ENCODE measurements at places on chromosomes 12 and 14.

DNA sequence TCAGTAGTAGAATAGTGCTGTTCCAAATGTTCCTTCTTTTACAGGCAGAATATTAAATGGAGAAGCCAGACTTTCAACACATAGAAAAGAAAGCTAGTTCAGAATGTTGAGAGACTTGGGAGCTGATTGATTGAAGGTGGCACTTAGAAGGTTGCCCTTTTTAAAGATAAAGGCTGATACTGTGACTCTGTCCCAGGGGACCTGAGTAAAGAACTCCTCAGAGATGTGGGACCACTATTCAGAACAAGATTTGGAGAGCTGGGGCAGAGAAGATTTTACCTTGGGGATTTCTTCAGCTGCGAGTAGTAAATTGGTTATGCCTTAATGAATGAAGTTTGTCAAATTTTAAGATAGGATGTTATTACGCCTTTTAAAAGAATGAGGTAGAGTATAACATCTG is 21.4 kb upstream of the BTG1 start:
- DNase-seq, result no peak

DNA sequence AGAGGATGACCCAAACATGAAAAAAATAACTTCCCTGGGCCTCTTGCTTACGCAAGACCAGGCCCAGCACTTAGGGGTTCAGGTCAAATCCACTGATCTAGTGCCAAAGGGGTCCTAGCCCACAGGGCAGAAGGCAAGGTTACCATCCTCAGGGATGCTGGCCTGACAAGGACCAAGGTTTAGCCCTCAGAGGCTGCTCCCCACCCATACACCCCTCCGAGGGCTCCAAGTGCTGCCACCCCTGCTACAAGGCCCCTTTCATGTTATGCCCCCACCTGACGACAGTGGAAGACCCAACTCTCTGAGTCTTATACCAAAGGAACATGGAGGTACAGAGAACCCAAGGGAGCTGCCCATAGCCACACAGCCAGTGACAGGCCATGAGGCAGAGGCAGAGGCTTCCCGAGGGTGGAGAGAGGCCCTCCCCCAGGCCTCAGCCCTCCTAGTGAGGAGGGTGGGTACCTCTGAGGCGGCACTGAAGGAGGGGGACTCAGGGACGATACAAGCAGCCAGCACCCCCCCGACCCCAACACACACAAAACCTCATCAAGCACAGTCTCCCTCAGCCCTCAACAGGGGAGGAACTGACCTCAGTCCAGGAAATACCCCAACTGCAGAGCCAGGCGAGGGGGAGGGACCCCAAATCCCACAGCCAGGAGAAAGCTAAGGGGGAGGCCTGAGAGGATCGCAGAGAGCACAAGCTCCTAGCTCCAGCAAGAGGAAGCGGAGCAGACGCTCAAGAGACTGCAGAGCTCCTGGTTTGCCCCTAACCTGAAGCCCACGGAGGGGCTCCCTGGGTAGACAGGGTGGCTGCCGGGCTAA is 37.0 kb downstream of the ANAPC7 start:
- no peak for DNase-seq

DNA sequence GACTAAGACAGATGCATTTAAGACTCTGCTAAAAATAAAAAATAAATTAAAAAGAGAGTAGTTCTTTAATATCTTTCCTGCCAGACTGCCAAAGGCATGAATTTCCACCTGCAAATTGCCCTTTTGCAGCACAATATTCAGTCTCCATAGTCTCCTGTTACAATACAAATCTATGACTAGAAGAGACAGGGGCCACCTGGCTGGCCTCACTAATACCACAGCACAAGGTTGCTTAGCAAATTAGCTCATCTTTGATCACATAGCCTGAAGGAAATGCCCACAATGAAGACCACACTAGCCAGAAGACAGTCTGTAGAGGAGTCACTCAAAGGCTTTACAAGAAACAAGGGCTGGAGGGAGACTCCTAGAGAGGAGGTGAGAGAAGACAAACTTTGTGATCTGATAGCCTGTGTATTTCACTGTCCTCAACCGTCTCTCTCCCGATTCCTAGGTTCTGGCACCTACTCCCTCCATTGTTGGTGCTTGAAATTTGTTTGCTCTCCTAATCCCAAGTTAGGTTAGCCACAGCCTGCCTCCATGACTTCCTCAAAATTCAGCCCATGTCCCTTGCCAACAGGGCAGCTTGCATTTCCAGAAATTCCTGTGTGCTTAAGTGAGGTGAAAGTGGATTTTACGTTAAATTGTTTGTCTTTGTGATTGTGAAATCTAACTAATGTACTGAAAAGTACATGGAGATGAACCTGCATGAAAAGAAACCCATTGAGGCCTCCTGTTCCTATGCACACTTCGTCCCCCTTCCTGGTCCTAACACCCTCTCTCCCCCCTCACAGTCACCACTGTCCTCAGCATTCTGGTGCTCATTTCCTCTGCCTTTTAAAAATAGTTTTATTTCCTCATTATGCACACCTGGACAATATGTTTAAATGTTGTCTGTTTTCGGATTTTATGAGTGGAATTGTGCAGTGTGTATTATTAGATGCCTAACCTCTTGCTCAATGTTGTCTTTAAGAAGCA is 88.7 kb upstream of the PLXNC1 start:
- no peak for DNase-seq

DNA sequence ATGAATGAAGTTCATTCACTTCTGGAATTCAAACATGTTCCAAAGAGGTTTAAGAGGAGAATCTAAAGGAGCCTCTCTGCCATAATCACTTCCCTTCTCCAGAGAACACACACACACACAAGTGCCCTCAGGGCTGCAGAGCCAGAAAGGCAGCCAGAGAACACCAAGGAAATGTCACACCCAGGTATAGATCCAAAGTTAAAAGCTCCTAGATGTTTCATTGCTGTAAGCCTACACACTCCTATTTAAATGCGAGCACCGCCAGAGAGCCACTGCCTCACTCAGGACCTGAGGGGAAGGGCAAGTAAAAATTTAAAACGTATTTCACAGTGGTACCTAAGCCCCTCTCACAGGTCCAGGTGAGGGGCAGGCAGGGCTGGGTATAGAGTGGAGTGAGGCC is 82.4 kb downstream of the TTC9 start:
- DNase-seq, result no peak

- DNase-seq, result no peak
These were observed 89.1 kb upstream of the CNOT2 start for GRCh38 chr12:70154087-70154638.

DNA sequence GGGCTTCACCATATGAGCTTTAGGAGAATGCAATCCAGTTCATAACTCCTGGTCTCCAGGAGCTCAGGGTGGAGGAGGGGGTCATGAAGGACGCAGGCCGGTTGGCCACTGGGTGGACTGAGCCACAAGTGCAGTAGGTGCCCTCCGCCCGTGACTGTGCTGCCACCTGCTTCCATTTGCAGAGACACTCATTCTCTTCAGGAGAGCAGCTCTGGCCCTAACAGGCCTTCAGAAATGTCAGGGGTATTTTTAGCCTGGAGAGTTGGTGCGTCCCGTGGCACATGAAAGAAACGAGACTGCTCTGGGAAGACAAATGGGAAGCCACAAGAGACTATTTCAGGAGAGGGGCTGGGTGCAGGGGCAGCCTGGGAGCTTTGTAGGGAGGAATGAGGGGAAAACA is 74.6 kb upstream of the MYL2 start:
- peak; percentile 50 for DNase-seq

DNA sequence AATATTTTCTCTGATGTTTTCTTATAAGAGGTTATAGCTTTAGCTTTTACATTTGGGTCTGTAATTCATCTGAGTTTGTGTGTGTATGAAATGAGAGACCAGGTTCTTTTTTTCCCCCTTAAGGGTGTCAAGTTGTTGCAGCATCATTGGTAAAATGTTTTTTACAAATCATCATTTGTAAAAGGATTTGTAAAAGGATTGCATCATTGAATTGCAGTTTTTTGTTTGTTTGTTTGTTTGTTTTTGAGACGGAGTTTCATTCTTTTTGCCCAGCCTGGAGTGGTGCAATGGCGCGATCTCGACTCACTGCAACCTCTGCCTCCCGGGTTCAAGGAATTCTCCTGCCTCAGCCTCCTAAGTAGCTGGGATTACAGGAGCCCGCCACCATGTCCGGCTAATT is 31.1 kb downstream of the MAPKAPK5 start:
- DNase-seq, result no peak

DNA sequence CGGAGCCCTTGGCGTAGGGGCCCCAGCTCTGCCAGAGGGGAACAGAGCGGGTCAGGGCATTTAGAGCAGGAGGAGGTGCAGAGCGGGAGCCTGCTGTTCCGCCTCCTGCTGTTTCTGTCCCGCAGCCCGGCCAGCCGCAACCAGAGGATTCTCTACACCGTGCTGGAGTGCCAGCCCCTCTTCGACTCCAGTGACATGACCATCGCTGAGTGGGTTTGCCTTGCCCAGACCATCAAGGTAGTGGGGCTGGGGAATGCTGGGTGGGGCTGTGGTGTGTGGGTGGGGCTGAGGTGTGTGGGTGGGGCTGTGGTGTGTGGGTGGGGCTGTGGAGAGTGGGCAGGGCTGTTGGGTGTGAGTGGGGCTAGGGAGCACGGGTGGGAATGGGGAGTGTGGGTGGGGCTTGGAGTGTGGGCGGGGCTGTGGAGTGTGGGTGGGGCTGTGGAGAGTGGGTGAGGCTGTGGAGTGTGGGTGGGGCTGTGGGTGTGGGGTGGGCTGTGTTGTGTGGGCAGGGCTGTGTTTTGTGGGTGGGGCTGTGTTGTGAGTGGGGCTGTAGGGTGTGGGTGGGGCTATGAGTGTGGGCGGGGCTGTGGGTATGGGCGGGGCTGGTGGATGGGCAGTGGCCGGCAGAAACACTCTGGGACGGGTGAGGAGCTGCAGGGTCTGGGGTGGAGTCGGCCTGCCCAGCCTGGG is 8.0 kb downstream of the ASPG start:
- DNase-seq, result peak; percentile 35
